ENCODE measurements at places on chromosomes 1 and 21.

DNA sequence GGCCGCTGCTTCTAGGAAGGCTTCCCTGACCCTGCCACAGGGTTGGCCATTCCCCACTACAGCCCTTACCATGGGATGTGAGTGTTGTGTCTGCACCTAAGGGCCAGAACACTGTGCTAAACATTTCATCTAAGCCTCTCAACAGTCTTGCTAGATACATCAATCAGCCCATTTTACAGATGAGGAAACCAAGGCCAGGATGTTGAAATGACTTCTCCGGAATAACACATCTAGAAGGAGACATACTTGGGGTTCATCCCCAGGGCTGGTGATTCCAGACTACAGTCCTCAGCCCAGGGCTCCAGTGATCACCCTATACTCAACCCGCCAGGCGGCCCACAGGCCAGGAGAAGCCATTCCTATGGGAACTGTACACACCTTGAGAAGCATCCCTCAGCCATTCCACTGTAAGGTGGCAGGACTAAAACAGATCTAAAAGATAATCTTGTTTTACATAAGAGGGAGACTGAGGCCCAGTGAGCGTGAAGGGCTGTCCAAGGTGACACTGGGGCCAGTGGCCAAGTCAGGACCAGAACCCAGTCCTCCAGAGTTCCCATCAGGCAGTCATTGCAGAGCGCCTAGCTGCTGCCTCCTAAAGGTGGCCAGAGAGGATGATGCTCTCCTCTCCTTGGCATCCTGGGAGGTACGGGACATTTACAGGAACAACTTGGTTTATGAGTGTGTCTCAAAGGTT, 119.5 kb downstream of the GLIS1 start:
- DNase-seq = no peak

- DNase-seq = no peak
Observed at GRCh38 chr1:110707232-110707631, 32.5 kb upstream of the KCNA3 start.

DNA sequence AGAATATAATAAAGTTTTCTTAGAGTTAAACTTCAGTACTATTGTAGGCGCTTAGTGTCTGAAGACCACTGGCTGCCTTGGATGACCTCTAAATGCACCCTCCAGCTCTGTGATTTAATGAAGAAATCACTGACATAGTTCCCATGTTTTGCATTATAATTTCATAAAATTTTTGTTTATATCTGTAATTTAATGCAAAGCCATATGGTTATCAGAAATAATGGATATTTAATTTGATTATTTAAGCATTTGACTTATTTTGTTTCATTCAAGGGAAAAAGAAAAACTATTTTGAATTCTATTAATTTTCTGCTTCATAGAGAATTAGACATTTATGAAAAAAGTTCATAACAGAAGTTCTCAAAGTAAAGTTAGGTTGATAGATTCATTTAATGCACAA, 18.6 kb downstream of the CRB1 start:
- no peak for DNase-seq

DNA sequence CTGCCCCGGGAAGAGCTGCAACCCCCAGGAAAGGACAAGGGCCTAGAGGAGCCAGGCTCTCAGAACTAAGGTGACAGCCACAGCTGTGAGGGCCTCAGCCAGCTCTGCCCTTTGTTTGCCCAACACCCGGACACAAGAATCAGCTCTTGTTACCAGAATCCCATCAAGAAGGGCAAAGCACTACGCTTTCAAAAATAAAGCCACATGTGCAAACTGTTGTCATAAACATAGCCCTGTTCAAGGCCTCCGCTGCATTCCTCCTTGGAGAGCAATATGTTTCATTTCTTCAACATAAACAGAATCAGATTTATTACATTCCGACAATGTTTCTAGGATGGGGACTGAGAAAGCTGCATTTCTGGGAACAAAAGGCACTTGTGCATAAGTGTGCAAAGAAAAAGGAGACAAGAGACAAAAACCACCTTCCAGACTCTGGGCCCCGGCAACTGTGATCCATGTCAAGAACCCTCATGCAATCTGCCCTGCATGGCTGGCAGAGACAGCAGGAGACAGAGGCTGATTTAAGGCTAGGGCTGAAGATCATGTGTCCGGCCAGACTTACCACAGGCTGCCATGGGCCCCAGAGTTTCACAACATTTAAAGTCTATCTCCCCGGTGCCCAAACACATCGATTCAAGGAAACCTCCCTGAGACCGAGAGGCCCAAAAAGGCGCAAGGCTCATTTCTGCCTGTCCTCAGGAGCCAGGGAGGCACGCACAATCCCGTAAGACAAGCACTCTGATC, 71.0 kb downstream of the SSBP3 start:
- peak; percentile 43 for DNase-seq

GRCh38 chr1:36847761-36848160, 186.6 kb downstream of the GRIK3 start:
- DNase-seq = no peak

DNA sequence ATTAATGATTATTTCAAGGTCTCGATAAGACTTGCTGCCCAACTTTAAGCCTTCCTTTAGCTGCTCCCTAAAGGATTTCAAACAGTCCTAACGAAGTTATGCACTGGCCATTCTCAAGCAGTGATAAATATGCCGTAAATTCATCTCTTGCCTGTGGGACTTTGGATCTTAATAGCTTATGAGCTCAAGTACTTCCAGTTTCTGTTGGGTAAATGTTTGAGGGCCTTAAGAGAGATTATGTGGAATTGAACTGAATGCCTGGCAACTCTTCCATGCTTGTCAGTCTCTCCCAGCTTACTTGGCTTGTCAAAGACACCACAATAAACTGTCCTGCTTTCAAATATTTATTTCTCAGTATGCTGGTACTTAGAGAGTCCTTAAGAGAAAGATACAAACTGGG, 3.5 kb upstream of the OR10J4 start:
- DNase-seq = no peak

DNA sequence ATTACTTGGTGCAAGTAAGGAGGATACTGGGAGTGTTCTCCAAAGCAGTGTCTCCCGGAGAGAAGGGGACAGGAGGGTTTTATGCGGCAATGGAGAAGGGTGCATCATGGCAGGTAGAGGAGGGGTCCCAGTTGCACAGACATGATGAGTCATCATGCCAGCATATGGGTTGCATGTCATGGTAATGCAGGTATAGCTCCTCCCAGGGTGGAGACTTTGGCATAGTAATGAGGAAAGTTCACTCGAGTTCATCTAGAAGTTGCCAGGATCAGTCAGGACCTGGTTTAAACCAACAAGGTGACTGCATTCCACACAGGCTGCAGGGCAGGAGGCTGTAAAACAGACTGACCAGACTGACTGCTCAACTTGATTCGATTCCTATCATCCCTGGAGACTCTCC, 355.7 kb upstream of the DUSP10 start:
- no peak for DNase-seq

Data from HL-60 (cell line).